ENCODE measurements at places on chromosomes 5 and 9.

DNA sequence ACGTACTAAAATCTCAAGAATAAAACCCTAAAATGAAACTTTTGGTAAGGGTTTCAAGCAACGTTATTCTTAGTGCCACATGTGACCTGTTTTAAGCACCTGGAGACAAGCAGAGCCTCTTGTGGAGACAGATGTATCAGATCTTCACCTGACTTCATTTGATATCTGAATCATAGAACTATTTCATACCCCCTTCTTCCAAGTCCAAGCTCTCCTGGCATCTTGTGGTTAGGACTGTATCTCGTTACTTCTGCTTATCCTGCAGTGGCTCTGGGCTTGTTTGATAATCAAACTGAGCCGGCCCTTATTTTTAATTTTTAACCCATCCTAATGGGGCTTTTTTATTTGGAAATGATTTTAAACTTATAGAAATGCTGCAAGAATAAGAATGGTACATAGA, 11.1 kb upstream of the FSD1L start:
- DNase-seq: no peak

GRCh38 chr5:39650008-39650762, 225.4 kb upstream of the DAB2 start:
- DNase-seq: no peak

GRCh38 chr9:129887334-129888292, 52.4 kb downstream of the USP20 start:
- peak; percentile 66 for DNase-seq

GRCh38 chr9:36942891-36943290, 91.2 kb downstream of the PAX5 start:
- no peak for DNase-seq

DNA sequence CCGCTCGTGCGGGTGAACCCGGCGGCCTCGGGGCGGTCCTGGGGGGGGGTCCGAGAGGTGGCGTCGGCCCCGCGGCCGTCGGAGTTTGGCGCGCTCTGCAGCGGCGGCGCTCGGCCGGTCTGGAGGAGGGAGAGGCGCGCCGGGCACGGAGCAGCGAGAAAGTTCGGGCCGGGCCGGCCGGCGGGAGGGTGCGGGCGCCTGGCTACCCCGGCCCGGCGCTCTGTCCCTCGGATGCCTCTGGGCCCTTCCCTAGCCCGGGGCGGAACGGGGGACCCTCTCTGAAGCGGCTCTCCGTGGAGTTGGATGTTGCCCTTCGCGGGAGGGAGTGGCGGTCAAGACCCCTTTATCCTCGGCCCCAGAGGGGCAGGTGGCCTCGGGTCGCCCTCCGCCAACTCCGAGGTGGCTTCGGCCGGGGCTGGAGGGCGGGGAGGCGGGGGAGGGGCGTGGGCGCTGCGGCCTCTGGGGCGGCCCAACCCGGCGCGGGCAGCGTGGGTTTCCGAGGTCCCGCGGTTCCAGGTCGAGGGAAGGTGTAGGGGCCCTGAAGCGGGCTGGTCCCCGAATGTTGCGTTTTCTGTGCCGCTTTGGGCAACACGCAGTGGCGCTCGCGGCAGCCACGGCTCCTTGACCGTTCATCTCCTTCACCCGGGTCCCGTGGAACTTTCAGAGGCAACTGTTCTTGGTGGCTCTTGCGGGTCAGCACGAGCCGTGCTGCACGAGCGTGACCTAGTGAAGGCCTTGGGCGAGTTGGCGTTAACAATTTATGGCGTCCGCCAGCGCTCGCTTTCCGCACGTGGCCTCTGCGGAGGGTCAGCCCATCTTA, 290.5 kb downstream of the DOCK8 start:
- no peak for DNase-seq

DNA sequence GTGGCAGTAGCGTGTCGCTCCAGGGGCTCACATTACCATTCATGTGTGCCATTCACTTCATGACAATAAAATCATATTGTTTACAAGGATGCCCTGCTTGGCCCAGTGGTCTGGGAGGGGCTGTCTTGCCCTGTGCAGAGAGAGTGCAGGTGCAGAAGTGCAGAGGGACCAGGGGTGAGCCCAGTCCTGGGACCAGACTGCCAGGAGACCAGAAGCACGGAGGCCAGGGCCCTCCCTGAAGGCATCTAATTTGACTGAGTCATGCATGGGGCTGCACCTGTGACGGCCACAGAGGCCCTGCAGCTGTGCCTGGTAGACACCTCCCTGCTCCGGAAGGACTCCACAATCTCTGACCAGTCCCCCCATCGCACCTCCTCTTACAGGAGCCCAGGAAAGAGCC, 164.4 kb upstream of the FOXD4L5 start:
- no peak for DNase-seq

GRCh38 chr5:167642779-167643517, 648.5 kb upstream of the WWC1 start:
- no peak for DNase-seq

- no peak for DNase-seq
Measured at GRCh38 chr5:55173687-55174230, 782 bp upstream of the CDC20B start.

DNA sequence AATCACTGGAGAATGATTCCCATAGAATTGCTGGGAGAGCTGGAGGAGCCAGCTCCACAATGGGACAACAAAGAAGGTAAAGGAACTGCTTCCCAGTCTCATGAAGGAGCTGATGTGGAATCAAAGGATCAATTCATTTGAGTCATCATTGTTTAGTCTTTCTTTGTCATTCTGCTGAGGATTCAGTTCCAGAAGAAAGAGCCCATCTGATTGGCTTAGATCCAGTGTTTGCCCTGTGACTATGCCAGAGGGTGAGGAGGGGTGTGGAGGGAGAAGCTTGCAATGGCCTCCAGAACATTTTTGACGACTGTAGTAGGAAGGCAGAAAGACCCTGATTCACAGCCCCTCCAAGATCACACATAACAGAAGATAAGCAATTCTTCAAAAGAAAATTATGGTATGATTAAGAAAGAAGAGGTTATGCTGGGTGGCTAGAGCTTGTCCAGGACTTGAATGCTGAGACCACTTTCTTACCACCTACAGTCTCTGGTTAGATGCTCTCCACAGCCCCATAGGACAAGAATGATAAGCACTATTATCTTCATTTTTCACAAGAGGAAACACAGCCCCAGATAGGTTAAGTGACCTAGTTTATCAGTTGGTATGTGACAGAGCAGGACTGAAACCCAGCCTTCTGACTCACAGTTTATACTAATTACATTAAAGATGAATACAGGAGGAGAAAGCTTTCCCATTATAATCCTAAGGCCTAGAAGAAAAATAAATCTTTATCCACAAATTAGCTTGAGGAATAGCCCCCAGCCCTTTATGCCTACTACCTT, 363.1 kb downstream of the PRELID2 start:
- DNase-seq: no peak

GRCh38 chr9:137128158-137128861, 10.6 kb upstream of the GRIN1 start:
- no peak for DNase-seq

- DNase-seq: no peak
Measured at GRCh38 chr5:132480042-132480441, 10.5 kb downstream of the IRF1 start.

DNA sequence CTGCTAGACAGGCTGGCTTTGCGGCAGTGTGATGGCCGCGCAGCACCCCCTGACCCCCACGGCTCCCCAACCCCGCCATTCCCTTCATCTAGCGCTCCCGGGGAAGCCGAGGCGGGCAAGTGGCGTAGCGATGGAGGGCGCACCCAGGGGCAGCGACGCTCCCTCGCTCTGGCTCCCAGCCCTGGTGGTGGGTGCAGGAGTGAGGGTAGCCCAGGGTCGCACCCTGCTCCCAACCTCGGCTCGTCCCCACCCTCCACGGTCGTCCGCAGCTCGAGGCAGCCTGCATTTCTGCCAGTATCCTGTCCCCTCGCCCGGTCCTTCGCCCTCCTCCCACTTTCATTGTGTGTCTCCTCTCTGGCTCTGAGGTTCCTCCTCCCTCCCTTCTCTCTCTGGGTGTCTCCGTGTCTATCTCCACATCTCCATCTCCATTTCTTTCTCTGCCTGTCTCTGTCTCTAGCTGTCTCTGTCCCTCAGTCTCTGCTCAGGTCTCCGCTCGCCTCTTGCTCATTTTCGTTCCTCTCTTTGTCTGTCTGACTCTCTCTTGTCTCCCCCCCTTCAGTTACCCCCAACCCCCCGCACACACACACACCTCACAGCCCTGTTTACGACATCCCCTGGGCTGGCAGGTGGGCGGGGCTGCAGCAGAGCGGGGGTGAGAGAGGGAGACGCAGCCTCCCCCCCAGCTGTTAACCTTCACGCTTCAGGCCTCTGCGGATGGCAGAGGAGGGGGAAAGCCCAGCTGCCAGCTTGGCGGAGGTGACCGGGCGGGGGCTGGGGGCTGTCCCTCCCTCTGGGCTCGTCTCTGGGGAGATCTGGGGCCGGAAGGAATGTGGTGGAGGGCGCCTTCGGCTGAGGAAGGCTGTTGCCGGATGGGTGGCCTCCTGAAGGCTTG, 48.7 kb upstream of the PSD2 start:
- peak; percentile 85 for DNase-seq
